ENCODE measurements at places on chromosomes 16 and 17. TPM values are rescaled to one million over a fixed set of nuclear protein-coding genes. Genes with fewer than 3 reads are reported as not detected.

TM4SF5 gene
- 0.22 TPM for total RNA-seq

SLC5A11 gene
- total RNA-seq, result 0.29 TPM

SLC13A2 gene
- not detected for total RNA-seq

HSPB9 gene
- not detected for total RNA-seq

KRTAP4-6 gene
- total RNA-seq, result not detected

HBA1 gene
- not detected for total RNA-seq

SMIM36 gene
- not detected for total RNA-seq

HID1 gene
- total RNA-seq, result 1.2 TPM

GP1BA gene
- not detected for total RNA-seq

METRN gene
- total RNA-seq, result 6.1 TPM
